ENCODE measurements at places on chromosomes 7 and 10.

DNA sequence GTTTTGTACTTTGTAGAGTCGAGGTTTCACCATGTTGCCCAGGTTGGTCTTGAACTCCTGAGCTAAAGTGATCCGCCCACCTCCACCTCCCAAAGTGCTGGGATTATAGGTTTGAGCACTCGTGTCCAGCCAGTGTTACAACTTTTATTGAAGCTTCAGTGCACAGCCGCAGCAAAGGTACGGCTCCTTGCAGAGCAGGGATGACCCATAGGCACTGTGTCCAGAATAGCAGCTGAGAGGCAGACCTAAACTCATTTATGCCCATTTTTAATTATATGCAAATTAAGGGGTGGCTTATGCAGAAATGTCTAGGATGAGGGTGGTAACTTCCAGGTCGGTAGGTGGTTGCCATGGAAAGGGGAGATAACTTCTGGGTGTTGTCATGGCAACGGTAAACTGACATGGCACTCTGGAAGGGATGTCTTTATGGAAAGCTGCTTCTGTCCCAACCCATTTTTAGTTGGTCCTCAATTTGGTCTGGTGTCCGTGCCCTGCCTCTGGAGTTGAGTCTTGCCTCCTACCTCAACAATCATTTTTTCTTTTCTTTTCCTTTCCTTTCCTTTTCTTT lies 22.7 kb downstream of the NYAP1 start:
- no peak for DNase-seq

DNA sequence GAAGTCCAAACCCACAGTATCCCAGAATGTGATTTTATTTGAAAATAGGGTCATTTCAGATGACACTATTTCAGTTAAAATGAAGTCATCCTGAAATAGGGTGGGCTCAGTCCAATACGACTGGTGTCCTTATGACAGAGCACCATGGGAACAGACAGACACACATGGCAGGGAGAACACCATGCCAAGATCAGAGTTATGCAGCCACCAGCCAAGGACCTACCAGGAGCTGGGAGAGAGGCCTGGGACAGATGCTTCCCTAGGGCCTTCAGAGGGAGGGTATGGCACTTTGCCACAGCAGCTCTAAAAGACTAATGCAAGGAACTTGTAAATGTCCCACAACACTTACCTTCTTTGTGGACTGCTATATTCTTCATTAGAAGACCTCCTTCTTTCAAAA lies 226.5 kb downstream of the NEBL start:
- DNase-seq, result no peak

DNA sequence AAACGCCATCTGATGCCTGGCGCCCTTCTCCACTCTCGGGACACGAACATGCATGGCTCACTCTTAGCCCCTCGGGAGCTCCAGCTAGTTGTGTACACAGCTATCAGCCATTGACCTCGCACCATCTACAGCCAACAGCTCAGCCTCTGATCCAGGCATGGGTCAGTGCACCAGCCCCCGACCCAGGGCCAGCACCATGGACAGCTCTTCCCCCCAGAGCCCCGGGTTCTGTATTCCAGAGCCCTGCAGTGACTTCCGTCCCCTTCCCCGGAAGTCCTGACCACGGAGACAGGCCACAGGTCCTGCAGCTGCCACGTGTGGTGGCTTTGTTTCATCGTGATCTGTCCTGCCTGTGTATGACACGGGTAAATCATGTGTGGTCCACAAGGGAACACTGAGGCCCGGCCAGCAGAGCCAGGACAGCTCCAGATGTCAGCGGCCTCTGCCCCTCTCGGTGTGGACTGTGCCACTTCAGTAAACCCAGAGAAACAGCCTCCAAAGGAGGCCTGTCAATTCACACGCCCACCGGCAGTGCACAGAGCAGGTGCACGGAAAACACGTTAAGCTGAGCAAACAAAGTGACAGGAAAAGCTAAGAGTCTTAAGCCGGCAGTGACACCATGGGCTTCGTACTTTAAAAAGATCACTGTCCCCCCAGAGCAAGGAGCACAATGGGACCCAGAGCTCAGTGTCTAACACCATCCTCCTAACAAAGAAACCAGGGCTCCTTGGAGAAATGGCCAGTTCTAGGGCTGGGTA lies 13.0 kb downstream of the STK32C start:
- peak; percentile 8 for DNase-seq

DNA sequence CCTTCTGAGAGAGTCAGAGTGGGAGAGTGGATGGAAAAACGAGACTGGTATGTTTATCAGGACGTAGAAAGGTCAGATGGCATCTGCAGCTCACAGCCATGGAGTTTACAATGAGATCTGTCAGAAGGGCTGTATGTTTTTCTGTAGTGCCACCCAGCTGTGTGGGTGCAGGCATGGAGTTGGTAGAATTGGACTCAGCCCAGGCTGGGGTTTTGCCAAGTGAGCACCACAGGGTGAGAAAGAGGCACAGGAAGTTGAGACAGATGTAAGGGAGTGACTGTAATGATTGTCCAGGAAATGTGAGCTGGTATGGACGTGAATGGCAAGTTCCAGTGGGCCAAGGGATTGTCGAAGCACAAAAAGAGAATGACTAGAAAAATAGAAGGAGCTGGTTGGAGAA lies 9.1 kb upstream of the ZYX start:
- peak; percentile 63 for DNase-seq

DNA sequence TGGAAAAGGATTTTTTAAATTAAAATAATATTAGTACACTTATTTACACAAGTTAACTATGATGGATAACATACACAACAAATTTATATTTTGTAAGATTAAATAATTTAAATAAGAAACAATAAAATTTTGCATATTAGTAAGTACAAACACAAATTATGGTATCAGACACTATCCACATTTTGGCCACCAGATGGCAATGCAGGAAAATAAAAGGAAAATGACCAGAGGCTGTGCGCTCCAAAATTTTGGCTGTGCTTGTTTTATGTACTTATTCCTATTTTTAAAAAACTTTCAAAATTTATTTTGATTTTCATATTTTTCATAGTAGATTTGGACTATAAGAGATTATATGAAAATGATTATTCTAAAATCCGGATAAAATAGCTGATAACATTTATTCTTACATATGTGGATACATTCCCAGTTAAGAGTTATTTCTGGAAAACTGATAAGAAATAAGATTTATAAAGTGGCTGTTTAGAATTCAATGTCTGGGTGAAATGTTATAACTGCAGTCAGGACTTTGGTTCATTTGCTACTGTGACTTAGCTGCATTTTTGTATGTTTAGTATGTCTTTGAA lies 274.7 kb upstream of the HGF start:
- no peak for DNase-seq

GRCh38 chr10:111525696-111526095 lies 448.9 kb downstream of the ADRA2A start:
- DNase-seq, result no peak

- DNase-seq, result no peak
Measured at GRCh38 chr7:103958284-103958818, 31.1 kb downstream of the RELN start.

DNA sequence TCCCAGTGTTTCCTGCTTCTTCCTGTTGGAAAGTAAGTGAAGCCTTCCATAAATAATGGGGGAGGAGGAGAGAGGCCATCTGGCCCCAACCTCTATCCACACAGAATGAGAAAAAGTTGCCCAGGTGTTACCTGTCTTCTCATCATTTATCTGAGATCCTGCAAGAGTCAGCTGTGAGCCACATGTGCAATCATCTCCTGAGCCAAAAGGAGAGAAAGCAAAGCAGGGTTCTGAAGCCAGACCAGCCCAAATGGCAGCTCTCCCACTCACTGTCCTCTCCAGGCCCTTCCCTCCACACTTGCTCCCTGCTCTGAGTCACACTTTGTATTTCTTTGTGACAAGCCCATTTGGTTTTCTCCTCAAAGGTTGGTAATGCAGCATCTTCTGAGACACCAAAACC lies 65.9 kb downstream of the FAM204A start:
- DNase-seq, result no peak

- no peak for DNase-seq
Measured at GRCh38 chr7:29435167-29435566, 128.5 kb upstream of the PRR15 start.

DNA sequence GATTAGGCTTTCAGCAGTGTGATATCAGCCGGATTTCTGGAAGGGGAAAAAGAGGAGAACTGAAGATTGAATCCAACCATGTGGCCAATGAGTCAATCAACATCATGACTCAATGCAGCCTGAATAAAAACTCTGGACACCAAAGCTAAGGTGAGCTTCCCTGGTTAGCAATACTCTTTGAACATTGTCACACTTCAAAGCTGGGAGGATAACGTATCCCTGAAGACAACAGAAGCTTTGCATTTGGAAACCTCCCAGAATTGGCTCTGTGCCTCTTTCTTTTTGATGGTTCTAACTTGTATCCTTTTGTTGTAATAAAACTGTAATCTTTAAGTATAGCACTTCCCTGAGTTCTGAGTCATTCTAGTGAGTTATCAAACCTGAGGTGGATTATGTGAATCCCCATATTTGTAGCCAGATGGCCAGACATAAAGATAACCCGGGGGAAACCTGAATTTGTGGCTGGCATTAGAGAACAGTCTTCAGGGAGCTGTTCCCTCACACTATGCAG lies 284.4 kb downstream of the IPMK start:
- DNase-seq, result no peak
